ENCODE measurements at places on chromosomes 12 and 14.

GRCh38 chr12:77070382-77070781 lies 5.0 kb upstream of the E2F7 start:
- DNase-seq, result no peak

- no peak for DNase-seq
Measured at GRCh38 chr14:39467889-39468524, 35.8 kb upstream of the FBXO33 start.

DNA sequence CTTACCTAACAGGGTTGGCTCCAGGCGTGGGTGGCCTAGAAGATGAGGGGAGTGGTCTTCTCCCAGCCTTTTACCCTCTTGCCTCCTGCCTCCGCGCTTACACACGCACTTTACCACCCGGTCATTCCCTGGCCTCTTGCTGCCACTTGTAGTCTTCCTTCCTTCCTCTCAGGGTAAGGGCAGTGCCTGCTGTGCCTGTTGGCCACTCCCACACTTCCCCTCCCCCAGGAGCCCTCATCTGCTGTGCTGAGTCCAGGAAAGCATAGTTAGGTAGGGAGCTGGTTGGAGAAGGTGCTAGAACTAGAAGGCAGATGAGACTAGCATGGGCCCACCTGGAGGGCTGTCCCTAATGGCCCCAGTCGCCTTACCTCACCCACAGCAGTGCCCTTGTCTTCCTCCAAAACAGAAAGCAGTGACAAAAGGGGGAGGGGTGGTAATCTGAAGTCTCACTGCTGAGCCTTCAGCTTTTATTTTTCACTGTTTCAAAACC lies 54.3 kb upstream of the SRSF5 start:
- DNase-seq, result no peak

GRCh38 chr12:15979096-15980092 lies 68.3 kb downstream of the DERA start:
- DNase-seq, result no peak

GRCh38 chr14:54760866-54761575 lies 141.6 kb downstream of the GCH1 start:
- no peak for DNase-seq

- no peak for DNase-seq
Measured at GRCh38 chr12:41419131-41419893, 231.2 kb downstream of the PDZRN4 start.

GRCh38 chr14:32939254-32940065 lies 781 bp downstream of the NPAS3 start:
- DNase-seq, result peak; percentile 43

- no peak for DNase-seq
Measured at GRCh38 chr14:61257469-61258057, 23.6 kb downstream of the TMEM30B start.

DNA sequence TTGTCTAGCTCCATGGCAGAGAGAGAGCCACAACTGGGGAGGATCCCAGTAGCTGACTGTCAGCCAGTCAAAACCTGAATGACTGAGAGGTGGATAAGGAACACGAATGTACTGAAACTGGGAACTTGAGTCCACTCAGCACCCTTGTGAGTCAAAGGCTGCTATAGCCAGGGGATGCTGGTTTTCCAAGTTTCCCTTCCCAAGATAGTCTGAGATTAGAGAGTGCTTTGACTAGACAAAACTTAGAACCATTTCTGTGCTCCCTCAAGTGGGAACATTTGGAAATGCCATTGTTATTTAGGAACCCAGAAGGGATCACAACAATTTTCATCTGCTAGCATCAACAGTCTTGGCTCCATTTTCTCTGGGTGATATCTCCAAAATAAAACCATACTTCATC lies 4.0 kb downstream of the PRKAG1 start:
- no peak for DNase-seq

DNA sequence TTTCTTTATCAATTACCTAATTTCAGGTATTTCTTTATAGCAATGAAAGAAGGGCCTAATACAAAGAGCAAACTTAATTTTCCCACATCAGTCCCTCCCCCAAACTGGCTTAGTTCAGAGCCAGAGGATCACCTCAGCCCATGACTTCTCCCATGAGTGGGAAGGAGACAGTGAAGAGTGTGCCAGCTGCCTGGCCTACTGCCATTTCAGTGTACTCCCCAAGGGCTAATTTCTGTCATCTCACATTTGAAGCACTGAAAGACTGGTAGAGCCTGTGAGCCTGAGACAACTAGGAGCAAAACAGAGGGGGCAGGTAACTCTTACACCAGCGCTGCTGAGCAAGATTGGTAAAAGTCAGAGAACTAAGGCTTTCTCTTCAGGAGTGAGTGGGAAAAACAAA lies 29.1 kb upstream of the ADAM20 start:
- no peak for DNase-seq
